Skeletal muscle cell (primary cell): ENCODE measurements at places on chromosomes 16 and 17.
A peak's percentile ranks its signal among the peaks of the same experiment; 100 is the strongest.

DNA sequence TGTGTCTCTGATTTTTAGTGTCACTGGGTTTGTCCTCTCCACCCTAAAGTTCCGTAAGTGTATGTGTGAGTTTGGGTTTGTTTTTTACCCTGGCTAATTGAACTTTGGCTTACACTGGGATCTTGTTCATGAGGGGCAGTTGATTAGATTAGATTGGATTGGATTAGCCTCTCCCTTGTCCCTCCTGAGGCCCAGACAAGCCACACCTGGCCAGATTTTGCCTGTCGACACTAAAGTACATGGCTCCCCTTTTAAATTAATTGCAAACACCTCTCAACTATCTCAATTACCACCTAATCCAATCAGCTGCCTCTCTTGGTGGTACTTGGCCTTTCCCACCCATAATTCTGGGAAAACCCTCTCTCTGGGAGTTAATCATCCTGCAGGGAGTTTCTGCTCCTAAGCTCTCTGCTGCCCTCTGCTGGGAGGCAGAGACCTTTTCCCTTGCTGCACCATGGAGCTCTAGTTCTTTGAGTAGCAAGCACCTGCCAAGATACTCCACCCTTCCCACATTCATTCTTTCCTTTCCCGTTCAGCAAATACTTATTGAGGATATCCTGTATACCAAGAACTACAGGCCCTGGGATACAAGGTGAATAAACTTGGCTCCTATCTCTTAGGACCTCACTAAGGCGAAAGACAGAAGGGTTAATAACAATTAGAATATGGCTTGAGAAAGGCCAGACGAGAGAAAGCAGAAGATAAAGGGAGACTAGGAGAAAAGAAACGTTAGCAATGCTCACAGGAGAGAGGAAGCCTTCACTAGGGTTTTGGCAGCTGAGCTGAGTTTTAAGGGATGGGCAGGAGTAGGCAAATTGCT, 60.0 kb upstream of the MPHOSPH6 start:
- DNase-seq = peak; percentile 11

- DNase-seq = no peak
Observed at GRCh38 chr17:39923836-39924690, 3.3 kb downstream of the ORMDL3 start.

DNA sequence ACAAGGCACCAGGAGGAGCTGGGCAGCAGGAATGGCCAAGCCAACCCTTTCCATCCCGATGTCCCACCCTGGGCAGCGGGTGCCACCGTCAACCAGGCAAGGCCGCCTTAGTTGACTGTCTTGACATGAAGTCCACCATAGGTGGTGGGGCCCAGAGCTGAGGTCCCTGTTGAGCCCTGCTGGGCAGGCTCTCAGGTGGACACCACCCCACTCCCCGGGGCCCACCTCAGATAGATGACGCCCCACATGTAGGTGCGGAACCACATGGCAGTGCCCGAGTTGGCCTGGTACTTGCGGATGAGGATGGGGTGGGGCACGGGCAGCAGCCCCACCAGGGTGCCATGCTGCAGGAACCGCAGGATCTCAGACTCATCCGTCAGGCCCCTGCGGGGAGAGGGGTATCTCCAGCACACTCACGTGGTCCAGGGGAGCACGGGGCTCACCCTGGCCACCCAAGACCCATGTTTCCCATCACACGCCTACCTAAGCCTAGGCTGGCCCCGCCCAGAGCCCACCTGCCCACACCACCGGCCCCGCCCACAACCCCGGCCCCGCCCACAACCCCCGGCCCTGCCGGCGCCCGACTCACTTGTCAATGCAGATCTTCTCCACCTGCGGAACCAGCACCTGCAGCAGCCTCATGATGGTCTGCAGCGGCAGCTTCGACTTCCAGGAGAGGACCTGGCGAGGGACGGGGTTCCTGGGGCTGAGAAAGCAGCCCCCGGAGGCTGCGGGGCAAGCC, 16.2 kb downstream of the OTOP3 start:
- DNase-seq = no peak

- DNase-seq = no peak
Observed at GRCh38 chr17:75032720-75033280, 14.0 kb downstream of the ATP5PD start.

DNA sequence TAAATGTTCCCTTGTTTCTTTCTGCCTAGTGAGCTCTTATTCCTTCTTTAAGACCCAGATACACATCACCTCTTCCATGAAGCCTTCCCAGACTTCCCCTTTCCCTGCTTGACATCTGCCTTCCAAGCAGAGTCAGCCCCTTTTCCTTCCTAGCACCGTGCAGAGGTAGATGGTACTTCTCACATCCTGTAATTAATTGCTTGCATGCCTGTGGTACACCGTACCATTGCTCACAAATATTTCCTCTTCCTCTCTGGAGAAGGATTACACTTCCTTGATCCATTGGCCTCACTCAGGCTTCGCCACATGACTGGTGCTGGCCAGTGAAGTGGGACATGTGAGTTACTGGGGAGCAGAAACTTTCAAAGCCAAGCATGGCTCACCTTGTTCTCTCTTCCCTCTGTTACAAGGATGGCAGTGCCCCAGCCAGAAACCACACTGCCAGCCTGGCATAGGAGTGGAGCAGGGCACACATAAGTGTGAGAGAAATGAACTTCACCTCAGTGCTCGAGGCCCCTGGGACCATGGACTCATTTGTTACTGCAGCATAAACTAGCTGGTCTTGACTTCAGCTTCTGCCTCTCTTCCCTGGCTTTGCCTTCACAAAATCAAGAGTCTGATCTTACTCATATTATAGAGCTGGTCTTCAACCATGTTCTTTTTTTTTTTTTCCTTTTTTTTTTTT, 44.0 kb downstream of the SOST start:
- DNase-seq = no peak

DNA sequence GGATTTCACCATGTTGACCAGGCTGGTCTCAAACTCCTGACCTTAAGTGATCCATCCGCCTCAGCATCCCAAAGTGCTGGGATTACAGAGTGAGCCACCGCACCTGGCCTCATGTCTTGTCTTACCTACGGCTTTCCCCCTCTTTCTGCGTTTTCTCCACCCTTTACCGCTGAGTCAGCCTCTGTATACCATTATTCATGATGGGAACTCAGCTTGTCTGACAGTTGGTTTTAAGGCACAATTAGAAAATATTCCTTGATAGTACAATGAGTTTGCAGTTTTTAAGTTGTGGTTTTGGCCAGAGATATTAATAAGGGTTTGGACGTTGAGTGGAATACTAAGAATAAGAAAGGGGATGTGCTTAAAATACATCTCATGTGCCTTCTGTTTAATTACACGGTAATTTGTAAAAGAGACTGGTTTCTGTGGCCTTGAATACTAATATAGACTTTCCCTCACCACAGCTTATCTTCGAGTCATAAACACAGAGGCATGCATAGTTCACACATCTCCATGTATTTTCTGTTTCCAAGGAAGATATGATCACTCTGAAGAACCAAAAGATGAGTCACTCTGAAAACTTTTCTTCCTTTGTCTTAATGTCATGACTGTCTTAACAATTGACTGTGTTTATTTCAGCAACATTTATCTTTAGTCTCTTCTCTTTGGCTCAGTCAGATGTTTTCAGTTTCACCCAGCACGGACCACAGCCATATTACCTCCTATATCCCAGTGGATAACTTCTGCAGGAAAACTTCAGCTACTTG, 54.4 kb downstream of the PITPNC1 start:
- peak; percentile 60 for DNase-seq

DNA sequence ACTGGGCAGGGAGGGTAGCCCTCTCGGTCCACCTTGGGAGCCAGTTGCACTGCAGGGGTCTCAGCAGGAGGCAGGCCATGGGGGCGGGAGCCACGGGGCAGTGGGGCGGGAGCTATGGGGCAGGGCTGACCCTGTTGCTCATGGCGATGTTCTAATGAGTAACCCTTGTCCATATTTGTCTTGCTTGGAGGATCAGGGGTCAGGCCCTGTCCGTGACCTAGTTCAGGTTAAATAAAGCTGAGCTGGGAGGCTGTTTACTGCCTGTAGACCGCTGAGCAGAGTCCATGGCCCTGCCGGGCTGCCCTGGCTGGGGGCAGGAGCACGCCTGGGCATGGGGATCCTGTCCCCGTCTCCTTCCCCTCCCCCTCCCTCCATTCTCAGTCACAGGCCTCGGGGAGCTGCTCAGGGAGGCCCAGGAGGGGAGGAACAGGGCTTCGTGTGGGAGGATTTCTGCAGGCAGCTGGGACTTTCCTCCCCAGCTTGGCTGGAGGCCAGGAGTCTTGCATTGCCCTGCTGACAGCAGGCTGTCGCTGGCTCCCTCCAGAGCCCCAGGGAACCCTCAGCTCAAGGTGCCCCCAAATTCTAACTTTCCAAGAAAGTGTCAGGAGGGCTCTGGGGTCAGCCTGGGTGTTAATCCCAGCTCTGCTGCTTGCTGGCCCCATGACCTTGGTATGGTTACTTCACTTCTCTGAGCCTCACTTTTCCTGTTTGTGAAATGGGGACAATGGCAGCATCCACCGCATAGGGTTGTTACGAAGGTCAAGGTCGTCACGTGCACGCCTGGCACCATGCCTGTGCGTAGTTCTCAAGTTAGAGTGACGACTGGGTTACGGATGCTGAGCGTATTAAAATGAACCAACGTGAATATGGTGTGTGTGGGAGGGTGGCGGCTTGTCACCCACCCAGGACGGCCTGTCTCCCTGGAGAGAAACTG, 6.1 kb upstream of the SERPINF2 start:
- DNase-seq = peak; percentile 64

GRCh38 chr17:74249590-74250270, 24.3 kb upstream of the DNAI2 start:
- DNase-seq = no peak

DNA sequence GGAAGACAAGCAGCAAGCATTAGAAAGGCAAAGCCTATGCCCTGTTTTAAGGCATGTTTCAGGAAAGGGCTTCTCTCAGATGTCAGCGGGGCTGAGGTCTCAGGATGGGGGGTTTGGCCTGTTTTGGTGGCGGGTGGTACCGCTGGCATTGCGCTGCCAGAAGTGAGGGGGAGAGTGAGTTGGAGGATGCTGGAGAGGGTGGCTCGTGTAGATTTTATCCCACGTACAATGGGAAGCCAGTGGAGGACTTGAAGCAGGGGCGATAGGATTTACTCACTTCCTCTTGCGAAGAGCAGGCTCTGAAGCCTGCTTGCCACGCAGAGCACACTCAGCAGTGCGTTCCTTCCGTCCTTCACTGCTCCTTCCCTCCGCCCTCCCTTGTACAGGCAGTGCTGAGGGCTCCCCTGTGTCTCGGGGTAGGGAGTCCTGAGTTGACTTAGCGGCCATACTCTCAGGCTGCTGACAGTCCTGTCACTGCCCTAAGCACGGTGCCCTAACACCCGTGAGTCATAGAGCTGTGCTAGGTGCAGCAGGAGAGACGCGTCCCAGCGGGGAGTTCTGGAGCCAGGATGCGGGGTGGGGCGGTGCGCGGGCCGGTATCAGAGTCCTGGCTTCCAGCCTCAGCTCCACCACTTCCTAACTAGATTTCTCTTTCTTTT, 113.1 kb downstream of the SNX29 start:
- peak; percentile 47 for DNase-seq

DNA sequence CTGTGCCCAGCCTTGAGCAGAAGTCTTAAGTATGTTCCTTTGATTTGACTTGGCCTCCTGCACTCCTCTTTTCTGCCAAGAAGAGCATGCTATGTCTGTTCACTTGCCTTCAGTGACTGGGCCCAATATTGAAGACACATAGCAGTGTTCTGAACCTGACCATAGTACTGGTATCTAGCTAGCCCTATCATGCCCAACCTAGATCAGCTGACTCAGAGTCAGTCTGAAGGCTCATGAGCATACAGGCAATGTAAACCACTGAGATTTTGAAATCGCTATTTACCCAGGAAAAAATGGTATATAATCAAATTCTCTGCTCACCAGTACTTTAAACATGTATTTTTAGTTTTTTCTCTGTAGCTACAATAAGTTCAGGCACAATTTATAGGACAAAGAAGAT, 129.4 kb downstream of the TANC2 start:
- DNase-seq = no peak

DNA sequence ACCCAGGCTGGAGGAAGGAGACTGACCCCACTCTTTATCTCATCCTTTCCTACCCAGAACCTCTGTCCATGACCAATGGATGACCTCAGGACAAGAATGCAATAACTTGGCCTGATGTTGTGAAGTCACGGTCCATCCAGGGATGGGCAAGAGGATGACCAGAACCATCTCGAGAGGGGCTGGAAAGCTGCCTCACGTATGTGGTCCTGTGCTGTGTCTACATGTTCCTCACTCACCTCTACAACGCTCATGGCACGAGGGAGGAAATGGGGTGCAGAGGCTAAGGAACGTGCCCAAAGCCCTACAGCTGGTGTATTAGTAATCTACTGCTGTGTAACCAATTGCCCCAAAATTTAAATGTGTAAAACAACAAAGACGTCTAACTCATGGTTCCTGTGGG, 7.3 kb upstream of the KCTD5 start:
- DNase-seq = no peak

DNA sequence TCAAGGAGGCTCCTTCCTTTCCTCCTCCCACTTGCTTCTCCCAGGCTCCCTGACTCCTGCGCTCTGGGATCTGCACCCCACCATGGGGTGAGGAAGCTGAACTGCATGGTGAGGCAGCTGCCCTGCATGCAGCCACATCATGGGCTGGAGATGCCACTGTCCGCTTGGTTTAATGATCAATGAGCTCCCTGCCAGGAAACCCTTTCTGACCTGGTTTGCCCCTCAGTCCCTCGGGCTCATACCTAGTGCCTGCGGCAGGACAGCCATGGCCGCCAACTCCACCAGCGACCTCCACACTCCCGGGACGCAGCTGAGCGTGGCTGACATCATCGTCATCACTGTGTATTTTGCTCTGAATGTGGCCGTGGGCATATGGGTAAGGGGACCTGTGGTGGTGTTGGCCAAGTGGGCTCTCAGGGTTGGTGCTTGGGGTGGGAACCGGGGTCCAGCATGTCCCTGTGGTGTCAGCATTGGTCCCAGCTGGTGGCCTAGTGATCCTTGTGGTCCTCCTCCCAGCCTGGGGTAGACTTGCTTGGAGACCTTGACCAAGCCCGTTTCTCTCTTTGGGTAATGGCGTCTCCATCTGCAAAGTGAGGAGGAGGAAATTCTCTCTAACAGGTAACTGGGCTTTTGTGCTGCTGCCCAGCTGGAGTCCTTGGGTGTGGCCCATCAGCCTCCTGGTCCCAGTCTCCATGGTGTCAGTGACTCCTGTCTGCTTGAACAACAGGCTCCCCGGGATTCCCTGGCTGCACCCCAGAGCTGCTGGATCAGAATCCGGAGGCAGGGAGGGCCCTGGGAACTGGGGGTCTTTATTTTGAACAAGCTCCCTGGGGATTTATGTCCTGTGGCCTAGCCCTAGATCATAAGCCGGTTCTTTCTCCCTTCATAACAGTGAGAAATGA, at the start of gene SLC5A10:
Gene SLC5A10, plus strand, starts transcription at position 225 of the 902 bp plus-strand sequence. Its CDS starts 41 bp downstream, at position 266.
- DNase-seq = no peak

GRCh38 chr17:78399693-78400144, 21.3 kb downstream of the PGS1 start:
- no peak for DNase-seq

DNA sequence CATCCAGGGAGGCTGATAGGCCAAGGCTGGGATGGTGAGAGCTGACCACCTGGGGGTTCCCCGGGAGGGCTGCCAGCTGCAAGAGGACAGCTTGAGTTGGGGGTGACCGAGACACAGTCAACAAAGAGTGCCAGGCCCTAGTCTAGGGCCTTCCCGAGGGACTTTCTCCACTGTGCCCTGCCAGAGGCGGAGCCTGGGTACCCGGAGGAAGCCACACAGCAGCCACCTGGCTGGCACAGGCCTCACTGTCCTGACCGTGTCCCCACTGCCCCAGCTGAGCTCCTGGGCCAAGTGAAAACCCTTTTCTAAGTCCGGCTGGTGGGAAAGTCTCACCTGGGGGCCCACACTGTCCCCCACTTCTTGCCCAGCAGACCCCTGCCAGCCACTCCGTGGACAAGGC, 71.9 kb upstream of the GSE1 start:
- no peak for DNase-seq
